ENCODE measurements at places on chromosomes 12 and 14. TPM values are rescaled to one million over a fixed set of nuclear protein-coding genes. Genes with fewer than 3 reads are reported as not detected.

BDKRB1 gene
- total RNA-seq: 2.5 TPM

BIN2 gene
- total RNA-seq: 6.4 TPM

TEAD4 gene
- total RNA-seq: 18.7 TPM

- no peak for DNase-seq
- H3K4me3 ChIP-seq: no peak overlapping the region
- H3K27ac ChIP-seq: no peak overlapping the region
- no peaks in the 10 kb centered on the region for H3K4me1 ChIP-seq
- no peaks in the 10 kb centered on the region for H3K27me3 ChIP-seq
These were observed 1.5 kb upstream of the SERPINA4 start for GRCh38 chr14:94559638-94560290.

- no peaks in the 10 kb centered on the region for H3K27me3 ChIP-seq
These were observed 13.7 kb upstream of the CLEC4D start for GRCh38 chr12:8499616-8500015.

GRCh38 chr14:55583942-55584468 lies 4.0 kb downstream of the KTN1 start:
- no peaks in the 10 kb centered on the region for H3K27me3 ChIP-seq
- H3K36me3 ChIP-seq: no peaks in the 10 kb centered on the region
- no peak overlapping the region for H3K4me3 ChIP-seq
- H3K27ac ChIP-seq: no peak overlapping the region

GRCh38 chr14:56709201-56709600 lies 101.1 kb downstream of the OTX2 start:
- no peaks in the 10 kb centered on the region for H3K4me1 ChIP-seq
- H3K27ac ChIP-seq: no peak overlapping the region
